Activated naive CD4-positive, alpha-beta T cell treated with anti-CD3 and anti-CD28 coated beads, Interleukin-2, amount 50 U/mL, for 72 hours (primary cell): ENCODE measurements at places on chromosomes 11 and 22. TPM values are rescaled to one million over a fixed set of nuclear protein-coding genes. Genes with fewer than 3 reads are reported as not detected.

- DNase-seq: no peak
Observed at GRCh38 chr22:37249986-37250385, 5.9 kb upstream of the RAC2 start.

- DNase-seq: no peak
Observed at GRCh38 chr11:72965672-72966071, 151.5 kb downstream of the ATG16L2 start.

The CRACR2B gene
- 0.66 TPM for total RNA-seq

DNA sequence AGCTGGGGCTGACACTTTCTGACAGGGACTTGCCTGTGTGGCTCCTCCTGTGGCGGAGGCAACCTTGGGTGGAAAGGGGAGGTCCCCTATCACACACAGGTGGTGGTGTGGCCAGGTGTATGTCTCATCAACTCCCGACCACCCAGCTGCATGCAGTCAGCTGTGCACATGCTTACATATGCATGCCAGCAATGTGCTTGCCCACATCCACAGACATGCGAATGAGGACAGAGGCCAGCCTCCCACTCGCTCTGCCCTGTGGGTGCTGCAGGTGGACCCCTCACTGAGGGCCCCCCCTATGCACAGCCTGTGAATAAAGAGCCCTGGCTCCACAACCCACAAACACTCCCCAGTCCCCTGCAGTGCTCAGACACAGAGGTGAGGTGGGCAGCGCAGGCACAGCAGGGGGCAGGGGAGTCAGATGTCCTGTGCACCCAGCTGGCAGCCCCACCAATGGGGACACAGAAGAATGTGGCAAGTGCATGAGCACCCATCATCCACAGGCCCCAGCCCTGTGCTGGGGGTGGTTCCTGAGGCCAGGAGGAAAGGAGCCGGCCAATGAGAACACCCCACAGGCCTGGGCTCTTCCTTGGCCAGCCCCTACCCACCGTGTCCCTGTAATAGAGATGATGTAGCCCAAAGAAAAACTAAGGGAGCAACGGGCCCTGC is 9.5 kb downstream of the GNB1L start:
- no peak for DNase-seq
